NCI-H187 (cell line): ENCODE measurements at places on chromosomes 1 and 21.

- no peak for DNase-seq
Observed at GRCh38 chr1:174800216-174800851, 199.4 kb upstream of the CACYBP start.

DNA sequence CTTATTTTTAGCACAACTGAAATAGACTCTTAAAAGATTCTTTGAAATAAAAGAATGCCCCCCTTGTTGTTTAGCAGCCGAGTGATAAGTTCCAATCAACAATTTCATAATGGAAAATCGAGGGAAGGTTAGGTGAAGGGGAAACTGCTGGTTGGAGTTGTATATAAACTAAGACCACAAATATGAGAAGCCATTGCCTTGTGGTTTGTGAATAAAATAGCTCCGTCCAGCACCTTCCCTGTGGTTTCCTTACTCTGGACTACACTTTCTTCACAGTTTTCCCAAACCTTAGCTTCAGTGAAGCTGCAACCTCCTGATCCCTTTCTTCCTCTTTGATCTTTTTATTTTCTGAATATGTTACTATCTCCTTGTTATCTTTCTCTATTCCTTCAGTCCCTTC lies 6.7 kb upstream of the RAB3GAP2 start:
- no peak for DNase-seq

DNA sequence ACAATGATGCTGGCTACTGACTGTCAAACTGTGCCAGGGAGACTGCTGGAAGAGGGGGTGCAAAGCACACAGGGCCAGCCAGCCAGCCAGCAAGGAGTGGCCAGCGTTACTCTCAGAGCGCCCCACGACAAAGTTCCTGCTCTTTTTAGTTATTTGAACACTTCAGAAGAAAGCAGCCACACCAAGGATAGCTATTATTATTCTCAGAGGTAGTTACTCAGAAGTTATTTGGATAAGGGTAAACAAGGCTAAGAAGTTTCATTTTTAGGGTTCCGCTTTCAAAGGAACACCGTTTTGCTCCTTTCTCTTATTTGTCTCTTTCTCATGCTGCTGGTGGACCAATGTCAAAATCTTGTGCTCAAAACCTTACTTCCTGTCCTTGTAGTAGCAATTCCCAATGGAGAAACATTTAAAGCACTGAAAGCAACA lies 59.9 kb downstream of the VANGL2 start:
- DNase-seq: no peak

- DNase-seq: no peak
Observed at GRCh38 chr1:162347281-162347680, 29.4 kb downstream of the SPATA46 start.

DNA sequence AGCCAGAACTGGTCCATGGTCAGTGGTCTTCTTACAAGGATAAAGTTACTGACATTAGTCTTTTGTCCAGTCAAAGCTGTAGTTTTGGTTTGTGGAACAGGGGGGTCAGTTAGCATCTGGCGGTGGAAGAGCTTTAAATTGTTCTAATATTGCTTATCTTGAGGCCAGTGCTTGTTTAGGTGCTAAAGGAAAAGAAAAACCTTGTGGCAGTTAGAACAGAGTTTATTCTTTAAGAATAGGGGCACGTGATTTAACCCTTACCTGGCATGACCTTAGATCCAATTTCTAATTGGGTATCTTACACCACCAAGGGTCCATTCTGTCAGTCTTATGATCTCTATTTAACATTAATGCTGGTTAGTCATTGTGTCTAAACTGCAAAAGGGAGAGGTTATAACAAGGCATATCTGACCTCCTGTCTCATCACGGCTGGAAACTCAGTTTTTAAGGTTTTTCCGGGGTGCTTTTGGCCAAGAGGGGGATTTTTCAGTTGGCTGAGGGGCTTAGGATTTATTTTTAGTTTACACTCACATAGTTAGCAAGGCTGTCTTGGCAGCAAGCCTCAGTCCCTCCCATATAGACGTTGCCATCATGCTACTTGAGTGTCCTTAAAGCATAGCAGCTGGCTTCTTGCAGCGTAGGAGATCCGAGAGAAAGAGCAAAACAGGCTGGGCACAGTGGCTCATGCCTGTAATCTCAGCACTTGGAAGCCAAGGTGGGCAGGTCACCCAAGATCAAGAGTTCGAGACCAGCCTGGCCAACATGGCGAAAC lies 60.1 kb upstream of the FAM89A start:
- DNase-seq: no peak

- no peak for DNase-seq
Observed at GRCh38 chr21:42321231-42321630, 6.0 kb upstream of the TFF3 start.

DNA sequence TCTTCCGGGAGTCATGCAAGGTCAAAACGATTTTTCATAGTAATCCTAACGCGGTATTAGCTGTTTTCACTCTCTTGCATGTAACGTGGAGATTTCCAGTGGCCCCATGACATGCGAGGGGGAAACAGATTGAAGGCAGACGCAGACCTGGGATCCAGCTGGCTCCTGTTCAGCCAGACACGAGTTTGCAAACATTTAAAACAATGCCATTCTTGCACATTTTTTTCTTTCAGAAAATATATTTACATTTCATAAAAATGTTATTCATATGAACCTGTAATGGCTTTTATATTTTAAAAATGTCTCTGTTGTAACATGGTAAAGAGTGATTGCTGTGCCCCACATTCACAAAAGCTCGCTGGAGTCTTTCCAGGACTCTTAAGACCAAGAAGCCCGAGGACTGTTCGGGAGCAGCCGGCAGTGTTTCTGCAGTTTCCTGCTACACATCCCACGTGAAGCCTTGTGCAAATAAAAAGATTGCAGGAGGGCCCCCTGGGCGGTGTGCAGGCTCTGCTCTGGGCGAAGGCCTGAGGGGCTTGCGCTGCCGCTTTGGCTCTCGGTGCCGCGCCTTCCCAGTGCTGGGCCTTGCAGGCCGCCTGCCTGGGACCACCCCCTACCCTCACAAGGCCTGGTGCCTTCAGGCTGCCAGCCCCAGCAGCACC lies 184.9 kb downstream of the DYRK1A start:
- no peak for DNase-seq

DNA sequence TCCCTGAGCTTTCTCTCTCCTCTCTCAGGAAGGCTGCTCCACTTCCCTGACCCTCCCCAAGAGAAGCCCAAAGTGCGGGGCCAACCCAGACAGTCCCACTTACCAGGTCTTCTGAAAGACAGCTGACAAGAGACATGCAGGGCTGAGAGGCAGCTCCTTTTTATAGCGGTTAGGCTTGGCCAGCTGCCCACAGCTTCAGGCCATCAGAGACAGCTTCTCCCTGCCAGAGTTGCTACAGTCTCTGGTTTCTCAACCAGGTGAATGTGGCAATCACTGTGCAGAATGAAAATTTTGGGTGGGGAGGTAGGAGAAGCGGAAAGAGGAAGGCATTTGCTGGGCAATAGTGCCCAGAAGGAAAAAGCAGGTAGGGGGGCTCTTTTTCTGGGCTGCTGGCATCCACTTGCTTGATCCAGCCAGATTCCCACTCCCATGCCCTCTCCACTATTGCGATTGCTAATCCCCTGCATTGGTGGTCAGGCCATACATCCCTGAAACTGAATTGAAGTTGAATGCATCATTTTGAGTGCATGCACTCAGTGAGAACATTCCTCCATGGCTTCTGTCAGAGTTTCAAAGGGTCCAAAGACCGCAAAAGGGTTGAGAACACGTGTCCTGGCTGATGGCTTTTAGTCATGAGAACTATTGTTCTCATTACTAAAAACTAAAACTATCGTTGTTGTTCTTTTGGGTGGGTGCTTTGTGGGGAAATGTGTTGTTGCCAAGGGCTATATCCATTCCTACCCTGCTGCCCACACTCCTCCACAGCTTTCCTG lies at the start of gene S100A8:
Gene S100A8 (minus strand): TSS at position 136 of the 773 bp plus-strand sequence. CDS start 538 bp downstream, outside the sequence.
- no peak for DNase-seq

- DNase-seq: no peak
Observed at GRCh38 chr1:3355089-3355488, 99.4 kb upstream of the ARHGEF16 start.

GRCh38 chr1:185325413-185325812 lies 8.4 kb upstream of the IVNS1ABP start:
- no peak for DNase-seq

- DNase-seq: no peak
Observed at GRCh38 chr1:11749203-11749689, 12.7 kb upstream of the C1orf167 start.

- no peak for DNase-seq
Observed at GRCh38 chr1:16979475-16980327, 719 bp downstream of the MFAP2 start.

- no peak for DNase-seq
Observed at GRCh38 chr1:203797948-203798655, 2.7 kb downstream of the ZBED6 start.

DNA sequence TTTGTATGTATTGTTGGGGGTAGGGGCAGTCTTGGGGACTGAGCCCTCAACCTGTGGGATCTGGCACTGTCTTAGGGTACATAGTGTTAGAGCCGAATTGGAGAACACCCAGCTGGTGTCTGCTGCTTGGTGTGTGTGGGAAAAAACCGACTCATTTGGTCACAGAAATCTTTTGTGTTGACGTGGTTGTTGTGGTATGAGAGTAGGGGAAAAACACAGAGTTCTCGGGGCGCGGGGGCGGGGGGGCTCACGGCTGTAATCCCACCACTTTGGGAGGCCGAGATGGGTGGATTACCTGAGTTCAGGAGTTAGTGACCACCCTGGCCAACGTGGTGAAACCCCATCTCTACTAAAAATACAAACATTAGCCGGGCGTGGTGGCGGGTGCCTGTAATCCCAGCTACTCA lies 15.3 kb upstream of the SRSF10 start:
- no peak for DNase-seq

DNA sequence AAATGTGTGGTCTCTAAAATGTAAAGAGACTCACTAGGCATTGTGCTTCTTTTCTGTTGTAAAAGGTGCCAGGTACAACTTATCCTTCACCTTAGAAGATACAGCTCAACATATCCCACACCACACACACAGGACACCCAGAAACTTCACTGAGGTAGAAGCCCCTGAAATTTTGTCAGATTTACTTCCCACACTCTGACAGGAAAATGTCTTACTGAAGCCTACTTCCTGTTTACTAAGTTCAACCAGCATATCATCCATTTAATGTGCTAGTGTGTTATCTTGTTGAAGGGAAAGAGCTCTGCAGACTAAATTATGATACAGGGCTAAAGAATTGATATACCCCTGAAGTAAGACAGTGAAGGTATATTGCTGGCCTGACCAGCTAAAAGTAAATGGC lies 39.9 kb upstream of the INSL5 start:
- DNase-seq: no peak

GRCh38 chr1:71276466-71276865 lies 195.6 kb upstream of the ZRANB2 start:
- no peak for DNase-seq
